Naive B cell (primary cell): ENCODE measurements at places on chromosomes 2 and 18.

GRCh38 chr2:152456262-152456661 lies 121.3 kb downstream of the FMNL2 start:
- H3K4me1 ChIP-seq, result no peaks in the 10 kb centered on the region
- H3K27ac ChIP-seq, result no peak overlapping the region
- H3K36me3 ChIP-seq, result no peaks in the 10 kb centered on the region

- peaks cover 5% of the 10 kb centered on the region for H3K36me3 ChIP-seq
- DNase-seq, result no peak
- no peak overlapping the region for H3K4me3 ChIP-seq
Observed at GRCh38 chr2:231996797-231997540, 35.5 kb downstream of the DIS3L2 start.

DNA sequence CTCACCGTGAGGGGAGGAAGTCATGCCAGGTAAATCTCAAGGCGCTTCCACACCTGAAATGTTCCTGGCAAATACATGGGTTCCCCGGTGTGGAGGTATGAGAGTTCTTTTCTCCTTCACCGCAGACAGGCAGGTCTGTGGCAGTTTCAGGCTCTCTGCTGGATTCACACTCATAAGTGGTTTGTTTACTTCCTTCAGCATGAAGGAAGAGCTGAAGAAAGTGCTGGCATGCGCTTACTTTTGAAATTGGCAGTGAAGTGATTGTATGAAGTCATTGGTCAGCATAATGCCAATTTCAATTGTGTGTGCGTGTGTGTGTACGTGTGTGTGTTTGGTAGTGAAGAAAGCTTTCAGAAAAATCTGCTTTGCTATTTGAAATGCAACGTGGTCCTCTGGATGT lies 43.4 kb downstream of the RNF144A start:
- no peaks in the 10 kb centered on the region for H3K4me1 ChIP-seq
- H3K36me3 ChIP-seq, result no peaks in the 10 kb centered on the region
- DNase-seq, result no peak
- H3K27me3 ChIP-seq, result no peaks in the 10 kb centered on the region
- no peak overlapping the region for H3K27ac ChIP-seq
- H3K4me3 ChIP-seq, result no peak overlapping the region

- H3K27ac ChIP-seq, result peak overlapping the region; percentile 98
- peaks cover 17% of the 10 kb centered on the region for H3K27me3 ChIP-seq
- H3K4me1 ChIP-seq, result peaks cover 34% of the 10 kb centered on the region
- H3K4me3 ChIP-seq, result no peak overlapping the region
- peaks cover 8% of the 10 kb centered on the region for H3K36me3 ChIP-seq
Observed at GRCh38 chr18:45689396-45689795, 34.6 kb upstream of the SLC14A1 start.

- DNase-seq, result no peak
- H3K4me1 ChIP-seq, result peaks cover 19% of the 10 kb centered on the region
Observed at GRCh38 chr2:6866275-6866671, 566 bp upstream of the CMPK2 start.
